Stimulated activated CD4-positive, alpha-beta T cell treated with anti-CD3 and anti-CD28 coated beads, TNF-alpha, amount 100 ng/mL, for 24 hours (primary cell): ENCODE measurements at places on chromosomes 13 and 19.
A peak's percentile ranks its signal among the peaks of the same experiment; 100 is the strongest.

GRCh38 chr13:32150794-32151193 is 119.2 kb downstream of the FRY start:
- DNase-seq = no peak

DNA sequence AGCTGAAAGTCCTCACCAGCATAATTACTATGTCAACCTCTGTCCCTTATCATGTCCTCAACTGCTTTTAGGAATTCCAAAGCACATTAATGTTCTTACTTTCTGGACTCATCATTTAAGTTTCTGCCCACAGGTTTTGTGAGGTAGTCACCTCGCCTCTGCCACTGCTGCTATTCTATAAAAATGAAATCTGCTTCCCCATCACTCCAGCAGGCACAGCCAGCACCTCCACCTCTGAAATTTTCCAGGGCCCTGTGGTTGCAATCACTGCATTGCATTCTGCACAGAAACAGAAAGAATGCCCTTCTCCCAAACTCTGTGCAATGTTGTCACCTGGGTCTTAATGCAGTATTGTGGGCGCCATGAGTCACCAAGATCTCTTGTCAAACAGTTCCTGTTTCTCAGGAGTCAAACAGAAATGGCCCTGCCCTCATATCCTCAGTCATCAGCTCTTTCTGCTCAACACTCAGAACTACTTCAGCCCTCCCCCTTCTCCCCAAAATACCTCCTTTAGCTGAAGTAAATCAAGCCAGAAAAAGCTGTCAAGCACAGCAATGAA is 529.2 kb upstream of the NBEA start:
- no peak for DNase-seq

GRCh38 chr19:57465680-57466381 is 8.9 kb upstream of the VN1R1 start:
- DNase-seq = no peak

DNA sequence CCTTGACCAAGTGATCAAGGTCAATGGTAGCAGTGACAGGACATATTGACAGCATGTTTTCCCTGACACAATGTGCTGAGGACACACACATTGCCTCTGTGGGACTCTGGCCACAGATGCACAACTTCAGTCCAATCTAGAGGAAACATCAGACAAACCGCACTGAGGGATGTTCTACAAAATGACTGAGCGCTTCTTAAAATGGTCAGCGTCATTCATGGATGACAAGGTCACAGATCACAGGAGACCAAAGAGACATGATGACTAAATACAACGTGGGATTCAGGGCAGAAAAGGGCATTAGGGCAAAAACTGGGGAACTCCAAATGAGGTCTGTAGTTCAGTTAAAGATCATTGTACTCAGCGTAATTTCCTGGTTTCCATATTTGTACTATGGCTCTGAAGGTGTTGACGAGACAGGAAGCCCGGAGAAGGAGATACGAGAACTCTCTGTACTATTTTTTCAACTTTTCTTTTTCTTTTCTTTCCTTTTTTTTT is 20.6 kb downstream of the PBX4 start:
- peak; percentile 47 for DNase-seq

- no peak for DNase-seq
Measured at GRCh38 chr19:10976131-10976892, 15.5 kb downstream of the SMARCA4 start.

- no peak for DNase-seq
Measured at GRCh38 chr13:86579662-86580061, 780.4 kb upstream of the SLITRK6 start.

DNA sequence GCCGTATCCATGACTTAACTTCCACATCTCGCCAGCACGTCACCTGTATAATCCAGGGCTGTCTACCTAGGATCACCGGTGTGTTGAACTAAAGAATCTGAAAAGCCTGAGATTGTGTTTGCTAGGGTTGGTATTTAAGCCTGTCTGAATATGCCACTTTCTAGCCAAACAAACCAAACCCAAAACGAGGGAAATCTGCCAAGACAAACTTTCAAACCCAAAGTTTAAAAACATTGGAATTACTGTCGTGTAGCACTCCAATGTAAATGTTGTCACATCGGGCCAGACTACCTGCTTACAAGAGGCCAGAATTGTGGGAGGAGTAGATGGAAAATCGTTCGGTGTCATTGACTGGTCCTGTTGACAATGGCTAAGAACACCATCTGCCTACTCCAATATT is 747.8 kb downstream of the EFNB2 start:
- DNase-seq = no peak

- no peak for DNase-seq
Measured at GRCh38 chr19:29577649-29577963, 28.5 kb upstream of the POP4 start.

- no peak for DNase-seq
Measured at GRCh38 chr13:75383064-75383715, 98.8 kb downstream of the TBC1D4 start.

GRCh38 chr19:33055718-33056117 is 9.0 kb downstream of the RHPN2 start:
- no peak for DNase-seq

- no peak for DNase-seq
Measured at GRCh38 chr19:17136617-17137016, 61.0 kb downstream of the MYO9B start.

DNA sequence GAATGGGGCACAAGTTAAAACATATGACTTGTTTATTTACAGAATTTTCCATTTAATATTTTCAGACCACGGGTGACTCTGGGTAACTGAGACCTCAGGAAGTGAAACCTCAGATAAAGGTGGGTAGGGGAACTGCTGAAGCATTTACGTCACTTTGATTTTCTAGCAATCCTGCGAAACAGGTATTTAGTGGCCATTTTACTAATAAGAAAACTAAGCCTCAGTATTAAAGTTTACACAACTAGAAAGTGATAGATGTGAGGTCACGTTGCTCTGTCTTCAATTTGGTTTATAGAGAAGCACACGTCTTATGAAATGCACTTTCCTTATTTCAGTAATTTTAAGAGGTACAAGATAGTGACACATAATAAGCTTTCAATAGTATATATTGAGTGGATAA is 402.8 kb downstream of the FGF9 start:
- no peak for DNase-seq

GRCh38 chr13:103406967-103407366 is 340.8 kb upstream of the SLC10A2 start:
- no peak for DNase-seq

DNA sequence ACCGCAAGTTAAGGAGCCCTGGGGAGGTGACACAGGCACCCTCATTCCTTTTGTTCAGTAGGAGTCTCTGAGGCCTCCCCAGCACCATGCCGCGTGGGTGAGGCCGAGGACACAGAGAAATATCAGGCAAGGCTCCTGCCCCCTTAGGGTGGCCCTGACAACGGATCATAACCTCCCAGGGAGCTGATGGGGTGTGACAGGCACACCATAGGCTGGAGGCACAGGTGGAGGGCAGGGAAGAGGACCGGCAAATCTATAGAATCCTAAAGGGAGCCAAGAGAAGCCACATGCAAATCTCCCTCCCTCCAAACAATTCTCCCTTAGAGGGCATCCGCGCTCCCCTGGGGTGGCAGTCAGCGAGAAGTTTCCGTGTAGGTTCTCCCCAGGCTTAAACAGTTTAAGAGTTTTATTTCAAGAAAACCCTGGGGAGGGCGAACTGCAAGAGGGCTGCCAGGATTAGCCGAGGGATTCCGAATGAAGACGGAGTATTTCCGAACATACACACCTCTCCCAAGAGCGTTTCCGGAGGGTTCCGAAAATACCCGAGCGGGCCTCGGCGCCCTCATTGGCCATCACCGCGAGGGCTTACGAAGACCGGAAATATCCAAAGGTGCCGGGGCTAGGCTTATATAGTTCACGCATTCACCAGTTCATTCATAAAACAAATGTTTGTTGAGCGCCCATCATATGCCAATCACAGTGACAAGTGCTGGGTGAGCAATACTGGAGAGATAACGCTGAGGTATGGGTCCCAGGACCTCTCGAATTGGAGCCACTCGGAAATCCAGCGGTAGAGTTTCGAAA is 610 bp upstream of the RPL28 start:
- DNase-seq = peak; percentile 96

- DNase-seq = no peak
Measured at GRCh38 chr13:113897161-113897560, 33.3 kb upstream of the GAS6 start.

DNA sequence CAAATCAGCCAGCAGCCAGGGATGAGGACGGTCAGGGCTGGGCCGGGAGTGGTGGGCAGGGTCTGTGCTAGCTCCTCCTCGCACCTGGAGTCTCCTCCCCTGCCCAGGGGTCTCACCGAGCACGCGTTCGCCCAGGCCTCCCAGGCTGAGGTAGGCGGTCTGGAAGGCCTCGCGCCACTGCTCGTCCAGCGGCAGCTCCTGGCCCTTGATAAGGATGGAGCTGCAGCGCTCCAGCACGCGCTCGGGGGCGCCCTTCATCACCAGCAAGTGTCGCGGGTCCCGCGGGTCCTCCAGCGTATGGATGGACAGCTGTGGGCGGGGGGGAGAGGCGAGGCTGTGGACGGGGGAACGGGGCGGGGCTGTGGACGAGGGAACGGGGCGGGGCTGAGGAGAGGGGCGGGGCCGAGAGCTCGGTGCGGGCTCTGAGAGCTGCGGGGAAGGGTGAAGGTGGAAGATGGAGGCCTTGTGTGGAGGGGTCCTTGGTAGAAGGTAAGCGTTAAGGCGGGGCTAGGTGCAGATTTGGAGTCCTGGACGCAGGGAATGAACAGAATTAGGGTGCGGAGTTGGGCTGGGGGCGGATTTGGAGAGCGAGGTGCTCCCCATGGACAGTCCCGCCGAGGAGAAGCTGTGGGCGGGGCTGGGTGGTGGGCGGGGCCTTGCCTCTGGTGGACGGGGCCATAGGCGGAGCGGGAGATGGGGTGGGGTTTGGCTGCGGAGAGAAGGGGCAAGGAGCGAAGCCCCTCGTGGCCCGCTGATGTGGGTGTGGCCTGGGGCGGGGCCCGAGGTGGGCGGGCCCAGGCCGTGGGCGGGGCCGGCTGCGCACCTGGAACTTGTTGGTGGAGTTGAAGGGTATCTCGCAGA is 5.7 kb downstream of the ATP4A start:
- peak; percentile 34 for DNase-seq

- DNase-seq = no peak
Measured at GRCh38 chr13:95557013-95557412, 4.5 kb downstream of the CLDN10 start.

- no peak for DNase-seq
Measured at GRCh38 chr19:3193256-3194105, 7.8 kb downstream of the NCLN start.

GRCh38 chr19:48812094-48812929 is 1.5 kb upstream of the BCAT2 start:
- DNase-seq = peak; percentile 74

GRCh38 chr13:41520660-41521630 is 63.6 kb downstream of the RGCC start:
- no peak for DNase-seq

DNA sequence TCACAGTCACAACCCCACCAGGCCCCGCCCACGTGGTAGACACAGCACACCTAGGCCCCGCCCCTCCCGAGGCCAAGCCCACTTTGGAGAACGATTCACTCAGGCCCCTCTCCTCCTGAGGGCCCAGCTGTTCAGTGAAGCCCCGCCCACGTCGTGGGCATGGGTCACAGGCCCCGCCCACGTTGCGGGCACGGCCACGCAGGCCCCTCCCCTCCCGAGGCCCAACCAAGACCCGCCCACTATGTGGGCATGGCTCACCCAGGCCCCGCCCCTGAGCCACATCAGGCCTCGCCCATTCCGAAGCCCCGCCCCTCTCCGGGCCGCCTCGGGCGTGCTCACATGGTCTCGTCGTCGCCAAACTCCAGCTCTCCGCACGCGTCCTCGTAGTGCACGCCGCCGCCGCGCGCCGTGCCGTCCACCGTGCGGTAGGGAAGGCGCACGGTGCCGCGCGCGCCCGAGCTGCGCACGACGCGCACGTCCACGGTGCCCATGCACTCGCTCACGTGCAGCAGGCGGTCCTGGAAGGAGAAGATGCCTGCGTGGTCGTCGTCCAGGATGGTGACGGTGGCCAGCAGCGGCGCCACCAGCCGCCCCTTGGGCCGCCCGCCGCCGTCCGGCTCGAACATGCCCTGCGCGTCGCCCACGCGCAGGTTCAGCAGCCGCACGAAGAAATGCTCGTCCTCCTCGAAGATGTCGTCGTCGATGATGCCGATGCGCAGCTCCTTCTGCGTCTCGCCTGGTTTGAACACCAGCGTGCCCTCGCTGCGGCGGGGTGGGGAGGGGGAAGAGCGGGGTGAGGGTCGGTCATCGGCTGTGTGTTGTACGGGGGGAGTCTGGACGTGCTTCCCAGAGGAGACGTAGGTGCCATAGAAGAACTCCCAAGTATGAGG is 24.0 kb downstream of the SLC8A2 start:
- peak; percentile 28 for DNase-seq

GRCh38 chr13:43343645-43344044 is 320.3 kb downstream of the DNAJC15 start:
- DNase-seq = no peak

- DNase-seq = no peak
Measured at GRCh38 chr13:74986609-74987008, 495.4 kb downstream of the TBC1D4 start.

DNA sequence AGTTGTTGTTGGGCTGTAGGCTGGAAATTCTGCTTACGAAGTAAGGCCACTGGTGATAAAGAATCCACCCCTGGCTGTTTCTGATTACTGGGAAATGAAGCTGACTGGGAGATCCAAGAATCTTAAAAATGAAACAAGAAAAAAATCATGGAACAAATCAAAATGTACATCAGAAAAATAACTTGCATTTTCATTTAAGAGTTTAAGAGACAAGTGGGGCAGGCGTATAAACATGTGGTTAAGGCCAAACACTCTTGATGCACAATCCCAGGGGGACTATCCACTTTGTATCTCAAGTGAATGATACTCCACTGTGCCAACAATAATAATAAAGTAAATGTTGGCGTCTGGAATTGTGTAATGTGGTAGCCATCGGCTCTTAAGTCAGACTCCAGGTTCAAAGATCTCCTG is 24.6 kb downstream of the ZMYM5 start:
- DNase-seq = no peak

- no peak for DNase-seq
Measured at GRCh38 chr13:112639521-112639920, 50.3 kb upstream of the ATP11A start.

- DNase-seq = no peak
Measured at GRCh38 chr13:26200811-26201210, 21.3 kb downstream of the RNF6 start.

DNA sequence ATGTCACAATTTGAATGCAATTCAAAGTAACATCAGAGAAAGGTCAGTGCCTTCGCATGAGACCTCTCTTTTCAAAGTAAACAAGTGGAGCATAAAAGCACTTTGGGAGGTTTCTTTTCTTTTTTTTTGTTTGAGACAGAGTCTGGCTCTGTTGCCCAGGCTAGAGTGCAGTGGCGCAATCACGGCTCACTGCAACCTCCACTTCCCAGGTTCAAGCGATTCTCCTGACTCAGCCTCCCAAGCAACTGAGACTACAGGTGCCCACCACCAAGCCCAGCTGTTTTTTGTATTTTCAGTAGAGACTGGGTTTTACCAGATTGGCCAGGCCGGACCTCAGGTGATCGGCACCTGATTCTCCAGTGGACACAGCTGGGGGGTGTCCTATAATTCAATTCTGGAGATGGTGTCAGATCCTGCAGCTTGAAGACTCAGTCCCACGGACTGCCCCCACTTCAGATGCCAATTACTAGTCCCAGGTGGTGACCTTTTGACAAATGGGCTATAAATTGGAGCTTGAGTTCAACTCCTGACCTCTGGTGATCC is 57.6 kb downstream of the RGCC start:
- no peak for DNase-seq
